ENCODE measurements at places on chromosomes 16 and 17.

- no peak for DNase-seq
Observed at GRCh38 chr17:353213-353837, 718 bp upstream of the RPH3AL start.

- no peak for DNase-seq
Observed at GRCh38 chr17:28796062-28796461, 46.5 kb downstream of the FAM222B start.

DNA sequence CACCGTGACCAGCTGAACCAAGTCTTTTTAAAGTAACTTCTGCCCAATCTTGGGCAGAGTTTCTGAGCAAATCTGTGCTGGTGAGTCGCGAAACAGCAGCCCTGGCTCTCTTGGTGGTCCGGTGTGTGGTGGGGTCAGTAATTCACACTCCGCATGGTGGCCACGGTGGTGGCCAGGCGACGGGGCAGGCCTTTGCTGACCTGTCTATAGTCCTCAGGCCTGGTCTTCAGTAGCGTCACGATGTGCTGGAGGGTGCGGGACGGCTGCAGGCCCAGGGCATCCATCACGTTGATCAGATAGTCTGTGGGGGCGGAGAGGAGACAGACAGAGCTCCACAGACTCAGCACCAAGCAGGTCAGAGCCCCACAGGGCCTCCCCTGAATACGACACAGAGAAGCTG, 64.2 kb downstream of the COG7 start:
- DNase-seq, result no peak

DNA sequence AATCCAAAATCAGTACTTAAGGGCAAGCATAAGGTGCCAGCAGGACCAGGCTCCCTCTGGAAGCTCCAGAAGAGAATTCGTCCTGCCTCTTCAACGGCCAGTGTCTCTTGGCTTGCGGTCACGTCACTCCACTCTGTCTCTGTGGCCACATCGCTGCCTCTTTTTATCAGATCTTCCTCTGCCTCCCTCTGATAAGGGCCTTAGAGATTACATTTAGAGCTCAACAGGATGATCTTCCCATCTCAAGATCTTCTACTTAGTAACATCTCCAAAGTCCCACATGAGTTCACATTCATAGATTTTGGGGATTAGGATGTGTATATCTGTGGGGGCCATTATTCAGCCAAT, 16.9 kb downstream of the MPG start:
- no peak for DNase-seq

GRCh38 chr16:57620335-57621231, 7.8 kb upstream of the ADGRG1 start:
- DNase-seq, result no peak

DNA sequence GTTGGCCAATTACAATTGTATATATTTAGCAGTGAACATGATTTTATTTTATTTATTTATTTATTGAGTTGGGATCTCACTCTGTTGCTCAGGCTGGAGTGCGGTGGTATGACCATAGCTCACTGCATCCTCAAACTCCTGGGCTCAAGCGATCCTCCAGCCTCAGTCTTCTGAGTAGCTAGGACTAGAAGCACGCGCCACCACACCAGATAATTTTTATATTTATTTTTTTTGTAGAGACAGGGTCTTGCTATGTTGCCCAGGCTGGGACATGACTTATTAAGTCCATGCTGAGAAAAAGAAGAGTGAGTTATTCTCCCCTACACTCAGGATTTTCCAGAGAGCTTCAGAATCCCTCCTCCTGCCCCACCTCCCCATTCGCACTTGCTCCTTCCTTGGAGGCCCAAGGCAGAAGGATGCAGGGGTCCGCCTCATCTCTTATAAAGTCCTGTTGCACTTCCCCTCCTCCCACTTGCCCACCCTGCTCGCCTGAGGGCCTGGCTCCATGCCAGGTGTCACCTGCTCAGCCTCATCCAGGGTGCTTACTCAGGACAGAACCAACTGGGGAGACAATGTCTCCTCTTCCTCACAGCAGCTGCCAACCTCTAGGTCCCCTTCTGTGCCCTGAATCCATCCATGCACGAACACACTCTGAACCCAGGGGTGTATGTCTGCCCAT, 16.1 kb upstream of the SP2 start:
- DNase-seq, result no peak
